T-helper 9 cell (primary cell): ENCODE measurements at places on chromosomes 11 and 22.

- no peak for DNase-seq
Measured at GRCh38 chr11:115561116-115561515, 56.9 kb upstream of the CADM1 start.

- DNase-seq = no peak
Measured at GRCh38 chr11:31127290-31127689, 242.2 kb downstream of the DCDC1 start.

- DNase-seq = no peak
Measured at GRCh38 chr11:76456571-76456970, 11.8 kb downstream of the EMSY start.

GRCh38 chr11:86241956-86242535 lies 2.5 kb upstream of the EED start:
- DNase-seq = no peak

- DNase-seq = no peak
Measured at GRCh38 chr11:65516135-65516968, 8.5 kb upstream of the SCYL1 start.

- DNase-seq = no peak
Measured at GRCh38 chr22:41504397-41504796, 35.5 kb downstream of the ACO2 start.

GRCh38 chr11:64608046-64608445 lies 17.0 kb downstream of the SLC22A12 start:
- DNase-seq = no peak

GRCh38 chr11:112292785-112293407 lies 32.2 kb upstream of the PLET1 start:
- DNase-seq = no peak

DNA sequence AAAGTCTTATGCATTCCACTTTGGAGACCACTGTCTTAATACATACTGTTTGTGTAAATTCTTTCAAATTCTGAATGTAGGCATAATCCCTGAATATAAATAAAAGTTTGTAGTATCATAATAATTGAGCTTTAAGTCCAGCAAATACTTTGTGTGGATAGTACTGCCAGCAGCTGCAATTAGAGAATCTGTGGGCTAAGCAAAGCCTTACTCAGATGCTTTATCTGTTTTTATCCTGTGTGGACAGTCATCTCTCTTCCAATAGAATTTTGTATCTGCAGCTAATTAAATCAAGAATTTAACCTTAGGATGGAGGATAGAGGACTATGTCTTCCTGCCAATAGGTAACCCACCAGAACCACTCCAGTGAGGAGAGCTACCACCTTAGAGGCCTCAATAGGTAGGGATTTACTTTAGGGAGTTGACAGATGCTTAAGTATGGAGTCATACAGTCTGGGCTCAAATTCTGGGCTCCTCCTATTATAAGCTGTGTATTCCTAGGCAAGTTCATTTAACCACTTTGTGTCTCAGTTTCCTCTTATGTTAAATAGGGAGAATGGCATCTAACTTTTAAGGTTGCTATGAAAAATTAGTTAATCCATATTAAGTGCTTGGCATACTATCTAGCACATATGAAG lies 71.1 kb downstream of the STIM1 start:
- no peak for DNase-seq

DNA sequence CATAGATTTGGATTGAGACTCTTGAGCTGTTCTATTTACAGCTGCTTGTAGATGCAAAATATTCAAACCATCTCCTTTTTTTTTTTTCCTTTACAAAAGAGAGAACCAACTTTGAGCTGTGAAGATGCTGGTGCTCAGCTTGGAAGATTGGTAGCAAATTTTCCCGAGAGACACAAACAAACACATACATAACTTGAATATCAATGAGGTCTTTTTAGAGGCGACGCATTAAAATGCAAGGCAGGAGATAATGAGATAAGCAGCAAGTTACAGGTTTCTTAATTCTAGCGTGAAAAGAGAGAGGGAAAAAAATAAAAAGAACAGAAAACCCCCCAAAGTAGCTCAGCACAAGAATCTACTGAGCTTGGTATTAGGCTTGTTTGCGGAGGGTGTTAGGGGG lies 247.0 kb upstream of the SORL1-AS1 start:
- no peak for DNase-seq

- DNase-seq = no peak
Measured at GRCh38 chr11:28146123-28146751, 38.0 kb downstream of the METTL15 start.

DNA sequence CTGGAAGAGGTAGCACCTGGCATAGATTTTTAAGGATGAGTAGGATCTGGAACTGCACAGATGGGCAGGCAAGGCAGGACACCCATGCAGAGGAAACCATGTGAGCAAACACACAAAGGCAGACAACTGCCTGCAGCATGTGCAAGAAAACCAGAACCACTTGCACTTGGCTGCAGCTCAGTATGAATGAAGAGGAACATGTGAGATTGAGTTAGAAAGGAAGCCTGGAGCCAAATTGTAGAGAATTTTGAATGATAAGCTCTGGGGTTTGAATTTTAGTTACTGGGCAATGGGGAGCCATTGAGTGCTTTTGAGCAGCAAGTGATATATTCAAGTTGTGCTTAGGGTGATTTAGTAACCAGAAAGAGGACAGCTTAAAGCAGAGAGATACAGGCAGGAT lies 583.4 kb downstream of the SOX6 start:
- DNase-seq = no peak

DNA sequence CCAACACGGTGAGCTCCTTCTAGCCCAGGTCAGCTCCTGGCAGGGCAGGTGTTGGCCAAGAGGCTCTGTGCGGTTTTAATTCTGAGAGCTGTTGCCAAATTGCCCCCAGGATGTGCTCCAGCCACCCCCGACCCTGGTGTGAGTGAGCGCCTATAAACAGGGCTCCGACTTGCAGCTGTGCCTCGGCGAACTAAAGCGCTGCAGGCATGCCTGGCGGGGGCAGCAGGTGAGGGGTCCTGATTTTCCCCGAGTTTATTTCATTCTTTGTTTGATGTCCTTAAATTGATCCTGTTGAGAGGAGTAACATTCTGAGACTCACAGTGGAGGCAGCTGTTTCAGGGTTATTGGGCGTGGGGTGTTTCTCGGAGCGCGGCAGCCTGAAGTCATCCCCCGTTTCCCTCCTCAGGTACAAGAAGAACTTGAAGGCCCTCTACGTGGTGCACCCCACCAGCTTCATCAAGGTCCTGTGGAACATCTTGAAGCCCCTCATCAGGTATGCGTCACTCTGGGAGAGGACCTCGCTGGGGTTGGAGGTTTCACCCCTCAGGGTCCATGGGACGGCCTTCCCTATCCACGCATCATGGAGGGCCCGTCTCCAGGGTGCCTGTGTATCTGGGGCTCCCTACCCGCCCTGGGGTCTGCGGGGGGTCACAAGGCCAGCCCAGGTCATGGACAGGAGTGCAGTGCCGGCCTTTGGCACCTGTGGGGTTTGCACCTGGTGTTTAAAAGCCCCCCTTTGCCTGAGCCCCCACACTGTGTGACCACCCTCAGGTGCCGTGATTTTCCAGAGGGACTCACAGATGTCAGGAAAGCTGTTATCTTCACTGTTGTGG lies 62.1 kb downstream of the ARHGAP8 start:
- no peak for DNase-seq

- DNase-seq = no peak
Measured at GRCh38 chr11:71429701-71430100, 18.5 kb downstream of the DHCR7 start.

DNA sequence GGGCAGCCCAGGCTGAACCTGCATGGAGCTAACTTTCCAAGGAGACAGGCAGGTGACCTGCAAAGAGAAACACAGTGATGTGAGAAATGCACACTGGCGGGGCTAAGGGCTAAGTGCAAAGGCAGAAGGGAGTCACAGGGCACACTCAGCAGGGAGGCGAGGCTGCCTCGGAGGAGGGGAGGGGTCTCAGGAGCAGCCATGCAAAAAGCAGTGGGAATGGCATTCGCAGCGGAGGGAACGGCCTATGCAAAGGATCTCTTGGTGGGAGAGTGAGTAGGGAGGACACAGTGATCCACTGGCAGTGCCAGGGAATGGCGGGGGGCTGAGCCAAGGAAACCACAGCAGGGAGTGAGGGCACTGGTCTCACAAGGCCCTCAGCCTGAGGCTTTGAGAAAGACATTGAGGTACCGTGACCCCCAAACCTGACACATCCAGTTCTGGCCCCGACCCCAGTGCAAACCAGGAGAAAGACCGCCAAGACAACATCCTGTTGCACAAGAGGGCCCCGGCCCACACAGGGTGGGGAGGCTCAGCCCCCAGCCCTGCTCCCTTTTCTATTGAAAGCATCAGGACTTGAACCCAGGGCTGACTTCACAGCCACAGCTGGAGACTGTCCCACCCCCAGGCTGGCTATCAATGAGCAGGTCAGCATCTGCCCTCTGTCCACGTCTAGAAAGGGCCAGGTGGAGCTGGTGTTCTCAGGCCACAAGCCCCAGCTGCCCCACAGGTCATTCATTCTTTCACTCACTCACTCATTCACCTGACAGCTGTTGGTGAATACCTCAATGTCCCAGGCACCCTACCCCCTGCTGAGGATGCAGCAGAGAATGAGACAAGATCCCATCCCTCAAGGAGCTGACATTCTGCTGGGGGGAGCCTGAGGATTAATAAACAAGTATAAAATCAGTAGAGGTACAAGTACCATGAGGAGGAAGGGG lies 50.7 kb downstream of the IGLL1 start:
- DNase-seq = no peak

- DNase-seq = no peak
Measured at GRCh38 chr11:102842930-102843329, 479 bp downstream of the MMP3 start.

DNA sequence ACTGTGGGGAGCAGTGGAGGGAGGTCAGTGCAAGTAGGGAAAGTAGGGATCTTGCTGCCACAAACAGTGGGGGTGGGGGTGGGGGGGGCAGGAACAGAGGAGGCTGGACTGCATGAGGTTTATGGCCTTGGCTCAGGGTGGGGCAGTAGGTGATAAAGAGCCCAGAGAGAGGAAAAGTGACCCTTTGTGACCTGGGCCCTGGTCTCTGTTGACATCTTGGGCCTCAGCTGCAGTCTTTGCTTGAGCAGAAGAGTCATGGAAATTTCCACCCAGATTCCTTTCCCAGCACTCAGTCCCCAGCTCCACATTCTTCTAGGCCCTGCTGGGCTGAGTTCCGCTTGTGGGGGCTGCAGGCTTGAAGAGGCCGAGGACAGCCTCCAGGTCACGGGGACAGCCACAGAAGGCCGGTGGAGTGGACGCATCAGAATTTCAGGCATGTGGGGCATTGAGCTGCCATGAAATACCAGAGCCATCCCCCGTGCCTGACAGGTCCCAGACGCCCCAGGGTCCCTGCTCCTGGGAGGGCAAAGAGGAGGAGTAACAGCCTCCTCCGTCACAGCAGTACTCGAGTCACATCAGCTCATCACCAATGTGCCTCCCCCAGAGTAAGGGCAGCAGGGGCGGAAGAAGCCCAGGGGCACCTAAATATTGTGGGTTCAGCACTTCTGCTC lies 9.7 kb upstream of the MALAT1 start:
- DNase-seq = no peak

DNA sequence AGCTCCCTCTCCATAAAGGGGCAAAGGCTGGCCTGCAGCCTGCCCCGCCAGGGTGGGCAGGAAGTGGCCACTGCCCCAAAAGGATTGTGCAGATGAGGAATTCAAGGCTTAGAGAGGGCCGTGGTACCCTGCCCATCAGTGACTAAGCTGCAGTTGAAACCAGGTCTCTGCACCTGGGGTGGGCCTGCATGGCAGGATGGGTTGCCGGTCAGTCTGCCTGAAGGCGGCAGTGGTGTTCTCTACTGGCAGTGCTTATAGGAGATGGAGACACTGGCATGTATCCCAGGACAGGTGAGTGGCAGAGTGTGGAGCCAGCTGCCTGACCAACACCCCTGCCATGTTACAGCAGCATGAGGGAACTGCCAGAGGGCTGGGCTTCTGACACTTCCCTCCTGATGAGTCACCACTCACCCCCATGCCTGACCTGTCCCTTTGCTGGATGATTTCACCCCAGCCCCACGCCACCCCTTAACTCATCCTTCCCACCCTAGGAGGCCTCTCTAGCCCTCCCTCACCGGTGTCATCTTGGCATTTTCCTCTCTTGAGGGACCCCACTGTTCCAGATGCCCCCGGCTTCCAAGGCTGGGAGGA lies 70.2 kb upstream of the LMO1 start:
- DNase-seq = no peak

GRCh38 chr11:95534809-95535208 lies 254.8 kb downstream of the FAM76B start:
- no peak for DNase-seq

DNA sequence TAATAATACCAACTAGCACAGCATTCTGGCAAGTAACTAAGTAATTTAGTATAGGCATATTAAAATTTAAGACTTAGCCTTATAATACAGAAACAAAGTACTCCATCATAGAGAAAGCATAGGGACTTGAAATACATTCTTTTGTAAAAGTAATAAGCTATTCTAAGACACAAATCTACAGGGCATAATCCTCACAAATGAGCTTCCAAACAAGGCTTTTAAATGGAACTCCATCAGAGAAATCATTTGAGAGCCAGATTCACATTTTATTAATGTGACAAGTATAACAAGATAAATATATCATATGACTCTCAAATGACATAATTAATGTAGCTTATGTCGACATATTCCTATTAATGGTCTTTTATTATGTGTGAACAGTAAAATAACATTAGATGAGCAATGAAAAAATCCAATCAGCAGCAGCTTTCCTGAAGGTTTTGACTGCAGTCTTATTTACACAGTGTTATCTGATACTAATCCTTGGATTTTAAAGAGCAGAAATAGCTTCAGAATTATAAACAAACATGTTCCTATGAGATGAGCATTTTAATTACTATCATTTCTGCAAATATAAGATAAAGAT lies 241.4 kb downstream of the TTC28 start:
- DNase-seq = no peak

DNA sequence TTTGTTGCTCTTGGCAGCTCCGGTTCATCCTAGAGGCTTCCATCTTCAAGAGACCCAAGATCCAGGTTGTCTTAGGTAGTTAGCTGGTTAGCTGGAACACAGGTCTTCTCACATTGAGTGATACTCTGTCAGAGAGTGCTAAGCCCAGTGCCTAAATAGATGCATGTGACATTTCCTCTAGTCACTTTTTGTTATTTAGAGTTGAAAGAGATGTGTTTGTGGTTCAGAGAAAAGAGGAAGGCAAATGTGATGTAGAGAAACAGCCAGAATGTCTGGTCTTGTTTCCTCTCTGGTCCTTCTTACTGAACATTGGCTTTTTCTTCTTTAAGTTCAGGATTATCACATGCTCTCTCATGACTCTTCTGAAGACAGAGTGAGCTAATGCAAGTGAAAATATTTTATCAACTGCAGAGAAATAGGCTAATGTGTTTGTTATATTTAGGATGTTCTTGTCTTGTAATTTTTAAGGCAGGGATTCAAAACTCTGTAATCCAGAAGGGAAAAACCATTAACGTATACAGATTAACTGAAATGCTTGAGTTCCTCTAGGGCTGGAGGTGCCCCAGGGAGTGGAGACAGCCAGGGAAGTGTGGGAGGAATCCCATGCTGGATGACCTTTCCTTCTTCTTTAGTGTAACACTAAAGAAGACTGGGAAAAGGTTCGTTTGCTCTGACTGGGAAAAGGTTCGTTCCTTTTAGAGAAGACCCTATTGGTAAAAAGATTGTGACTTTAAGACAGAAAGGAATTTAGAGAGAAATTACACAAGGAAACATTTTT lies 75.4 kb downstream of the SWAP70 start:
- DNase-seq = no peak

- no peak for DNase-seq
Measured at GRCh38 chr22:42114721-42115120, 15.9 kb downstream of the CYP2D6 start.
